GM12865 (cell line): ENCODE measurements at places on chromosomes 7 and 10.

GRCh38 chr7:90180649-90181048 is 26.4 kb downstream of the STEAP1 start:
- no peak for DNase-seq

- no peak for DNase-seq
Observed at GRCh38 chr7:151012031-151012692, 12.1 kb downstream of the ATG9B start.

GRCh38 chr10:61317706-61318105 is 135.5 kb downstream of the TMEM26 start:
- no peak for DNase-seq

GRCh38 chr7:116512520-116513188 is 12.2 kb upstream of the CAV1 start:
- DNase-seq: no peak

- peak; percentile 61 for DNase-seq
Observed at GRCh38 chr7:42876182-42877068, 35.4 kb downstream of the C7orf25 start.

DNA sequence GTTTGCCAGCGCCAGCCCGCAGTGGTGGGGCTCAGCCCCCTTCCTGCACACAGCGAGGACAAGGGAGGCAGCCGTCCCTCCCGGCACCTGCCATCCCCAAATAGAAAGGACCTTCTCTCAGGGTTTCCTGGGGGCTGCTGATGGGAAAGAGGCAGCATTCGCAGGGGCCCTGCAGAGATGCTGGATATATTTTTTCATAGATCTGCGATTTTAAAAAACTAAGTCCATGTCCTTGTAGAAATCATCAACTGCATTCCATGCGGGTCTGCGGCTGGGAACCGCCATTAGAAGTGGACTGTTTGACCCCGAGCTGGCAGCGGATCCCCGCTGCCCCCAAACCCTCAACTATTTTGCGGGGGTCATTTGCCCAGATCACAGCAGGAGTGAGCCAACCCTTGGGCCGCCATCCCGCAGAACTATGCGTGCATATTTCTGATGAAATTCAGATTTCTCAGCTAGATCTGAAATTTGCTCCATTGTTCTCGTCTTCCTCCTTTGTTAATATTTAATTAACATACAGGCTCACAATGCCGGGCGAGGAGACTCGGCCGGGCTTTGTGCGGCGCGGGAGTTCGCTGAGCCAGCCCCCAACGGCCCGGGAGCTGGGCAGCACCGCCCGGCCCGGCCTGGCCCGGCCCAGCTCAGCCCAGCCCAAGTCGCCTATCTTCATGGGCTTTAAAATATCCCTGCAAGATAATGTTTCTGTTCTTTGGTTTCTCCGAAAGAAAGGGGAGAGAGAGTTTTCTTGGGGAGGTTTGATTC is 2.0 kb downstream of the EN2 start:
- no peak for DNase-seq

DNA sequence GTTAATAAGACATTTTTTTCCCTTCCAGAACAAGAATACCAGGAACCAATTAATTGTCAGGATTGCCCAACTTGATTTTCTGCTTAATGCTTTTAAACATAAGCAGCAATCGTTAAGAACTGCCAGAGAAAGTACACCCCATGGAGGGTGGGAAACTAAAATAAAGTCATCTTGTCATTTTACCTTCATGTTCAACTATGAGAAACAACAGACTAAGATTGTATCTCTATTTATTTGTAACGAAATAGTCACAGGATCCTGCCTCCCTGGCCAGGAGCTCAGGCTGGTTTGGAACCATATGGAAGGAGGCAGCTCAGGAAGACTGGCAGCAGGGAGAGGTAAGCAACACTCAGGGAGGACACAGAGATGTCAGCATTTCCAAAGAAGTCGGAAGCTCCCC is 129.6 kb downstream of the TNS3 start:
- no peak for DNase-seq
